Stimulated activated naive CD4-positive, alpha-beta T cell treated with Interleukin-2 at 50 U/mL for 16 hours (primary cell): ENCODE measurements at places on chromosomes 2 and 18.

GRCh38 chr18:2325308-2325849, 245.9 kb downstream of the METTL4 start:
- DNase-seq: no peak

DNA sequence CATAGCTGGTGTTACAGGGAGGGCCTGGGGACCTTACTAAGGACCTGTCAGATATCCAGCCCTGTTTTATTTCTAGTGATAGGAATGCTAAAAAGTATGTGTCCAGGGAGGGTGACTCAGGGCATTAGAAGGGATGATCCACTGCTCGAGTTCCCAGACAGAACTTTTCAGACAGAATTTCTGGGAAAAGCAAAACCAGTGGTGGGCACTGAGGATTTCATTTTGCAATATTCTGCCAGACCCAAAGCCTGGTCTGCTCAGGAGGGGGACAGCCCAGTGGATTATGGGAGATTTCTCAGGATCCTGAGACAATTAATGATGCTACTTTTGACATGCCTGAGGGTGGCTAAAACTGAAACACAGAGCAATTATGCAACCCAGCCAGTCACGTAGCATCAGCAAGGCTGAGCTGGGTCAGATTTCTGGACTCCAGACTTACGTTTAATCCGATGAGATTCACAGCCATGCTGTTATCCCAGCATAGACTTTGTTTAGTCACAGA, 4.7 kb upstream of the KCNE4 start:
- DNase-seq: no peak

- DNase-seq: no peak
Measured at GRCh38 chr2:10190255-10190654, 67.7 kb downstream of the RRM2 start.

GRCh38 chr2:239934571-239935171, 90.5 kb downstream of the NDUFA10 start:
- DNase-seq: peak; percentile 46

DNA sequence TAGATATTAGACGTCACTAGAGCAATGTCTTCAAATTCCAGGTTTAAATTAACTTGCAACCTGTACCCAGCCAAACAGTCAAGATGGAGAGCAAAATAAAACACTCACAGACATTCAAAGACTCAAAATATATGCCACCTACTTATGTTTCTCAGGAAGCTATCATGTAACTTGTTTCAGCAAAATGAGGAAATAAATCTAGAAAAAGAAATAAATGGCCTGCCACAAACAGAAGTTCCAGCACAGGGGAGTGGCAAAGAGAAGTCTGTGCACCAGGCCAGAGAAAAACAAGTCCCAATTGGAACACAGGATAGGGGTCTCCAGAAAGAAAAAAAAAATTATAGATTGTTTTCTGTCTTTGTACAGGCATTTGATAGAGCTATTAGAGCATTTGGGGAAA, 96.7 kb downstream of the LRP2 start:
- DNase-seq: no peak

DNA sequence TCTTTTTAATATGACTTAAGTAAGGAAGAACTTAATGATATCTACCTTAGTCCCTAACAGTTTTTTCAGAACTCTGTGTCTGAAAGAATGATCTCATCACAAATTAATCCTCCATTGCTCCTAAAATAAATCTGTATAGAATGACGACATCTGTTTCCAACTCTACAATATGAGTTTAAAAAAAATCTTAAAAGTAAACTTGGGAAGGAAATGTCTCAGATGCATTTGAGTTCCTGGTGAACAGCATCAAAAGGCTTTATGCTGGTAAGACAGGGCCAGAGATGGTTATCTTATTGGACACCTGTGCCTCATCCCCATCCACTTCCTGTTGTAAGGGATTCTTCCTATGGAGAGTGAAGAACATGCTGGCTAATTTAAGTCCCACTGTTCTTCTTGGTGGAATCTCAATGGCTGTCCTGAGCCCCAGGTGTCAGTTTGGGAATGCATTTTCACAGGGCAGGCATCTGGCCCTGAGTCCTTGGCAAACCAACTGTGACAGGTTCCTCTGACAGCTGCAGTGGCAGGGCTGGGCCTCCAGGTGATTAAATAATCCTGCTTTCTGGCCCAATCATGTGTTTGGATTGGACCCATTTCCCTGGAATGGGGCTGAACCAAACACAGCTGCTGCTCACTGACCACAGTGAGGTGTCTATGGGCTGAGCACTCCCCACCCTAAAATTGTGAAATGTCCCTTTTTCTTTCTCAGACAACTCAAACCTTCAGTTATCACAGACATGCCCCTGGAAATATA, 12.9 kb upstream of the NCKAP5 start:
- DNase-seq: no peak

DNA sequence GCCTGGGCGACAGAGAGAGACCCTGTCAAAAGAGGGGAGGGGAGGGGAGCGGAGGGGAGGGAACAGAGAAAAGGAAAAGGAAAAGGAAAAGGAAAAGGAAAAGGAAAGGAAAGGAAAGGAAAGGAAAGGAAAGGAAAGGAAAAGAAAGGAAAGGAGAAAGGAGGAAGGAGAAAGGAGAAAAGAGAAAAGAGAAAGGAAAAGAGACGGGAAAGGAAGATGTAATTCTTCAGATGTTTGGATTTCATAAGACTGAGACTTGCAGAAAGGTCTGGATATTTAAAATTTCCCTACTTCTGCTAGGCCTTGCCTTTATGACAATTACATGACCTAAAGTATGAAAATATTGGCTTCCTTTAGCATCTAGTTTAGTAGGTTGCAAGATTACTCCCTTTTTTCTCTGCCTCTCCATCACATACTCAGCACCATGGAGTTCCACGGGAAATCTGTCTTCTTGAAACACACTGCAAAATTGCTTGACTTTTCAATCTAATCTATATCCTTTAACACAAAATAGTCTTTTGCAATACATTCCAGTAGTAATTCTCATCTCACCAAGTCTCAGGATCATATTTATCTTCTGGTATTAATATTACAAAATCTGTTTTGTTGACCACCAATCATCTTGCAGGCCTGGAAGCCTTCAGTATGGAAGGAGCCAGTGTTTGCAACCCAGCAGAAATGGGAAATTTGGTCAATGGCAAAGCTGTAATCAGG, 383.5 kb downstream of the ZEB2 start:
- DNase-seq: no peak
